ENCODE measurements at places on chromosomes 4 and X.

- DNase-seq, result no peak
Observed at GRCh38 chr4:97374526-97374925, 768.8 kb downstream of the STPG2 start.

DNA sequence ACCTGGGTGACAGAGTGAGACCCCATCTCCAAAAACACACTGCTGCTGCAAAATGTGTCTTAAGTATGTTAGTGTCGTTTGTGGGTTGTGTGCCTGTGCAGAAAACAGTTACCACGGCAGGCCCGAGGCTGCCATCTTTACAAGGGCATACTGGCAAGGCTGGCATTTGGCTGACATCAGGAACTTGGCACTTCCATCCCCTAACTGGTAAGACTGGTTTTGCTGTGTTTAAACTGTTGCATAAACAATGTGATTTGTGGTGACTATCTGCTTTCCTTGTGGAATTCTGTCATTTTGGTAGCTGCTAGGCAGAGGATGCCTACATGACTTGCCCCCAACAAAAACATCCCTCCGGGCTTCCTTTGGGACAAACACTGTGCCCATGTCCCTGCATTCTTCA lies 12.3 kb downstream of the LRP2BP start:
- DNase-seq, result no peak

DNA sequence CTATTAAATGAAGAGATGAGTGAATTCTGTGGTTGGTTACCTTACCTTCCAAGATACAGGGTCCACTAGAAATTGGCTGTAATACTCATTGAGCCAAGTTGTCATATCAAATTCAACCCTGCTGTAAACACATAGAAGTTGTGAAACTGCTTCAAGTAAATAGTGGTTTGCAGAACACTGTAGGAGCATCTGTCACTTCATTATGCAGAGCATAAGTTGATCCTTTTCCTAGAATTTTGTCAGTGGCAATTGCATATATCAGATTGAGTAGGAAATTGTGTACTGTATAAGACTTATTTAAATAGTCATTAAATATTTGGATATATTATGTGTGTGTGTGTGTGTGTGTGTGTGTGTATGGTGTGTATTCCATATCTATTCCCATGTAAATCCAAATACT lies 8.8 kb upstream of the XK start:
- no peak for DNase-seq

GRCh38 chr4:38411092-38411491 lies 252.9 kb upstream of the KLF3 start:
- DNase-seq, result no peak

- no peak for DNase-seq
Observed at GRCh38 chr4:183435803-183436202, 8.6 kb upstream of the CDKN2AIP start.

DNA sequence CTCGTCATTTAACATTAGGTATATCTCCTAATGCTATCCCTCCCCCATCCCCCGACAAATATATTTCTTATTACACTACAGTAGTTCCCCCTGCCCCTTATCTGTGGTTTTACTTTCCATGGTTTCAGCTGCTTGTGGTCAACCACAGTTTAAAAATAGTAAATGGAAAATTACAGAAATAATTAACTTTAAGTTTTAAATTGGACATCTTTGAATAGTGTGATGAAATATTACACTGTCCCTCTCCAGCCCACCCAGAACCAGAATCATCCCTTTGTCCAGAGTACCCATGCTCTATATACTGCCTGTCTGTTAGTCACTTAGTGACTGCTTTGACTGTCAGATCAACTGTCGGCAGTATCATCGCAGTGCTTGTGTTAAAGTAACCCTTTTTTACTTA lies 47.4 kb upstream of the VEGFC start:
- DNase-seq, result no peak

DNA sequence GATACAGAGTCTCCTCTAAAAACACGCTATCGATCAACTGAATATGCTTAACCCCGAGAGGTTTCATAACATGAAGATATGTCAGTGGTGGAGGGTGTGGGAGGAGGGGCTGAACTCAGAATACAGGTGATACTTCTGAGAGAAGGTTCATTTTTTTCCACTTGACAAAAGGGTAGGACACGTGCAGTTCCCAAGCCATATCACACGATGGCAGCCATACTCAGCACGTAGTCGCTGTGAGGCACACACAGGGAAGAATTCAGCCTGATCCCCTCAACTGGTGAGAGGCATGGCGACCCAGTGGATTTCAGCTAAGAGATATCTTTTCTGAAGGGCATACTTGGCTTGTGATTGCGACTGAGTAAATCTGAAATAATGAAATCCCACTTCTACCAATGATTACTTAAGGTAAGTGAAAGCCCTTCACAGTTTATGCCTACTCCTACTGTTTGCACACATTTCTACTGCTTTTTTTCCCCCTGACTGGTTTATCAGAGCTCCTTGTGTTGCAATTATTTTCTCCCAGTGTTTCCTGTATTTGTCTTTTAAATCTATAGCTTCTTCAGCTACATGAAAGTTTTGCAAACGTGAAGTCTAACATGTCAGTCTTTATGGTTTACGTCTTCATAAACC lies 133.1 kb downstream of the CORIN start:
- no peak for DNase-seq

- DNase-seq, result no peak
Observed at GRCh38 chr4:126592088-126592487, 1040.7 kb upstream of the INTU start.

- peak; percentile 83 for DNase-seq
Observed at GRCh38 chr4:139740531-139741041, 75.0 kb downstream of the MGST2 start.

DNA sequence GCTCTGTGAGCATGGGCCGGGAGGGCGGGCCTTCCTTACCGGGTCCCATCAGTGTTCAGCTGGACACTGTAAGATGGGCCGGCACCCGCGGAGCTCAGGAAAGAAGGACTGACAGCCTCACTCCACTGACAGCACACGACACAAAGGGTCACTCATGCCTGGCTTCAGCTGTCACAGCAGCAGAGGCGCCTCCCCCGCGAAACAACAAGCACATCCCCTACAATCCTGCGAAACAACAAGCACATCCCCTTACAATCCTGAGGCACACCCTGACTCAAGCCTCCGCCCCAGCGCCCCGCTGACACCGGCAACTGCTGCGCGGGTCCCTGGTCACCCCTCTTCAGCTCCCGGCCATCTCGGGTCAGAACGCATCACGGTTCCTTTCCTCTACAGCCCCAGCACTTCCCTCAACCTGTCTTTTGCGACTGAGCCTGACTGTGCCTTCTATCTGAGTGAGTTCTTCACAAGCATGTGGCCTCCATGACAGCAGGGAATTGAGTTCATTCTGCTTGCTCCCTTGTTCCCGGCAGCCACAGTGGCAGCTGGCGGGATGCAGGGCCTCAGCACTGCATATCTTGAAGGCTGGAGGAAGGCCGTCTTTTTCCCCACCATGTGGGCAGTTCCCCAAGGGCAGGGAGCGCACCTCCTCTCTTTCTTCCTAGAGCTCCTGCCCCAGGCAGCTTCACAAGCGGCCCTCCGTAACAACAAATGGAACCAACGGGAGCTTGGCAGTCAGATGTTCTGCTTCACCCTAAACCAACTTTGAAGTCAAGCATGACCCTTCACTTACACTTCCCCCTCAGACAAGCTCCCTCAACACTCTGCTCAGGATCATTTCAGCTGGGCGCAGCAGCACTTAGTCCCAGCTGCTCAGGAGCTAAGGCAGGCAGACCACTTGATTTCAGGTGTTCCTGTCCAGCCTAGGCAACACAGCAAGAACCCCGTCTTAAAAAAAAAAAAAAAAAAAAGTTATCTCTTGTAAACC lies 39.6 kb downstream of the SCD5 start:
- DNase-seq, result peak; percentile 79

GRCh38 chr4:123649645-123650391 lies 253.2 kb downstream of the SPRY1 start:
- DNase-seq, result no peak

DNA sequence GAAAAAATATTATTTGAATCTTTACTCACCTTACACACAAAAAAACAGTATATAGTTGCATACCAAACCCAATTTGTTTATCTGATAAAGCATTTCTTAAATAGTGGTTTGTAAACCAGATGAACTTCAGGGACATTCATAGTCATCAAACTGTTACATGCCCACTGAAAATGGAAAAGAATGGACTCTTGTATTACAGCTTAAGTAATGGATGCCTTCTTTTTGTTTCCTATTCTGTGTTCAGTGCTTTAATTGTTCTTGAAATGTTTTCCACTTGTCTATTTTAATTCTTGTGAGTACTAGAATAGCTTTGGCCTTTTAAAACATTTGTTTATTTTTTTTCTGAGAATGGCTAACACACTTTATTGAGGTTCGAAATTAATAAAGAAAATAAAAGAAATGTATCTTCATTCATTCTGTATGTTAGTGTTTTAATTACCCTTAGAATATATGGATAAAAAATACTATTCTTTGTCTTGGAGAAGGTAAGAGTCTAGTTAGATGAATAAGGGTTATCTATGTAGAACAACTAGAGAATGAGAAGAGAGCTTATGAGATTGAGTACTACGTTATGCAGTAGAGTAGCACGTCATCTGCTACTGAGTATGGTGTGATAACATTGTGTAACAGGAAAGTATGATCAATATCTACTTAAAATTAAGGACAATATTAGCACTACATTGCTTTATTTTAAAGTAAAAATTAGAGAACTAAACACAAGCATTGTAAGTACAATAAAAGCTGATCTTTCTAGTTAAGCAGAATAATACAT lies 9.9 kb downstream of the CPEB2 start:
- no peak for DNase-seq

- no peak for DNase-seq
Observed at GRCh38 chrX:16002185-16002584, 121.2 kb upstream of the GRPR start.

DNA sequence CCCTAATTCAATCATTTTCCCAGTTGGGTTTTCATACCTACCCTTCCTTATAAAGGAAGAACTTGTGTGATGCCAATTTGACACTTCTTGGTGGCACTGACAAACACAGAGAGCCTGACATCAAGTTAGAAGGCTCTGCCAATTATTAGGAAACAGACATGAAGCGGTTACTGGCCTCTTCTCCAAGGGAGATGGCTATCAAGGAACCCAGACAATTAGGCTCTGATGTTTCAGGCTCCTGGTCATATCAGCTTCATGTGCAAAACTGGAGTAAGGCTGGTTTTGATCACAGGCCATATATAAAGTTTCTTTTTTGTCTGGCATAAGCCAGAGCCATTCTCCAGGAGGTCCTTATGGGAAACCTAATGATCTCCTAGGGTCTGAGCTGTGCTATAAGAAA lies 428 bp downstream of the ARL13A start:
- no peak for DNase-seq

- DNase-seq, result no peak
Observed at GRCh38 chr4:169163947-169164668, 106.6 kb downstream of the SH3RF1 start.

GRCh38 chr4:94442251-94442650 lies 9.5 kb upstream of the PDLIM5 start:
- no peak for DNase-seq

DNA sequence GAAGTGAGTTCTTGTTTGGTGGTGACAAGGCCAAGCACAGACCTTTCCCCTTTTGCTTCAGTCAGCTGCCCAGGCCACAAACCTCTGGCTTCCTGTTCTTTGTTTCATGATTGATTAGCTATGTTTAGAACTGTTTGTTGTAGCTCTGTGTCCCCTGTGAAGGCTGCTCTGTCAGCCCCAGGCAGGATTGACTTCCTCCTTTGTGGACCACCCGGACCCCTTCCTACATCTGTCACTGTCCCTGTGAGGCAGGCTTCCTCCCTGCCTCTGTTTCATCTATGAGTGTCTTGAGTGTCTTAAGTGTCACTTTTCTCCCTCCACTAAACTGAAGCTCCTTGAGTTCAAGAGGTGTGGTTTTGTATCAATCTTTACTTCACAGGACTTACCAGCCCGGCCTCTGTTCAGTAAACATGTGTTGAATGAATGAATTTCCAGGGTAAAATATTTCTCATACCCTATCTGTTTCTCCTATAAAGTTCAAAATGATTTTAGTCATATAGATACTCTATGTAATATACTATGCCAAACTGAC lies 83.5 kb downstream of the ZNF674 start:
- no peak for DNase-seq

DNA sequence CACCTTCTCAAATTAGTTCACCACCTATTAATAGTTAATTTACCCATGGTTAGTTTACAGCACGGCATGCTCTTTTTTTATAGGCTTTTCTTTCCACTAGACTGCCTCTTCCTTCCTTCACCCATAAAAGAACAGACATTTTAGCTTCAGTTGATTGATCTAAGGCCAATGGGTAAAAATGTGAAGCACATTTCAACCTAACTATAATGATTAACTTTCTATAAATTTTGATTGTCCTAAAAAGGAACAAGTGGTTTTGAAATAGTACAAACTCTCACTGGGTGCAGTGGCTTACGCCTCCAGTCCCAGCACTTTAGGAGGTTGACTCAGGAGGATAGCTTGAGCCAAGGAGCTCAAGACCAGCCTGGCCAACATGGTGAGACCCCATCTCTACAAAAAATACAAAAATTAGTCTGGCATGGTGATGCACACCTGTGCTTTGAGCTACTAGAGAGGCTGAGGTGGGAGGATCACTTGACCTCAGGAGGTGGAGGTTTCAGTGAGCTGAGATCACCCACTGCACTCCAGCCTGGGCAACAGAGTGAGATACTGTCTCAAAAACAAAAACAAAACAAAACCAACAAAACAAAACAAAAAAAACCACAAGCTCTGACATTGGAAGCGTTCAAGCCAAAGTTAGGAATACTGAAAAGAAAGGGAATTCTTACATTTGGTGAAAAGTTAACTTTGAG lies 89.9 kb upstream of the FAT1 start:
- no peak for DNase-seq

- peak; percentile 20 for DNase-seq
Observed at GRCh38 chr4:33625748-33626147, 2618.6 kb downstream of the ARAP2 start.

DNA sequence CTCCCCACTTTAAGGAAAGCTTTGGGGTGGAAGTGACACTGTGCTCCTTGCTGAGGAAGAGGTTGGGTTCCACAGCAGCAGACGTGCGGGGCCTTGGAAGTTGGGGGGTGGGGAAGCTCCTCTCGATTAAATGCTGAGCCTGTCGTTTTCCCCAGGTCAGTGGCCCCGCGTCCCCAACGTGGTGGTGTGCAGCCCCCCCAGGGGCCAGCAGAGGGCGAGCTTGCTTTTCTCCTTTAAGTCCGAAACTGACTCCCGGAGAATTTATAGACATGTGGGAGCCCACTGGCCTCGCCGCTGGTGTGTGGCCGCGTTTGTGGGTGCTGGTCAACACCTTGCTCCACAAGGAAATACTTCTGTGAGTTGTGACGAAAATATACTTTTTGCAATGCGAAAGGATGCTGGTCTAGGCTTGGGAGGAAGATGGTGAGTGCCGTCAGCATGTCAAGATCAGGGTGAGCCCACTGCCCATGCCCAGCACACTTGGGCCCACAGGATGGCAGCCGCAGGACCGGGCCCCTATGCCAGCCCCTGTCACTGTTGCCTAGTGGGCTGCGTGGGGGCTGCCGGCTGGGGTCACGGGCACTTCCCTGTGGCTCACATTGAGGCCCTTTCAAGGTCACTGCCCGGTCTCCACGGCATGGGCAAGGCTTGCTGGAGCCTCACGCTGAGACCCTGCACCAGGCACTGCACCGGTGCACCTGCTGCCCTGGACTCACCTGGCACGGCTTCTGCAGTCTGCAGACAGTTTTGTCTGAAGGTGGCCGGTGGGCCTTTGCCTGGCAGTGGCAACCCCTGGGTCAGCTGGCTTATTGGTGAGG lies 9.4 kb downstream of the UVSSA start:
- DNase-seq, result peak; percentile 53
